ENCODE measurements at places on chromosomes 4 and X.

DNA sequence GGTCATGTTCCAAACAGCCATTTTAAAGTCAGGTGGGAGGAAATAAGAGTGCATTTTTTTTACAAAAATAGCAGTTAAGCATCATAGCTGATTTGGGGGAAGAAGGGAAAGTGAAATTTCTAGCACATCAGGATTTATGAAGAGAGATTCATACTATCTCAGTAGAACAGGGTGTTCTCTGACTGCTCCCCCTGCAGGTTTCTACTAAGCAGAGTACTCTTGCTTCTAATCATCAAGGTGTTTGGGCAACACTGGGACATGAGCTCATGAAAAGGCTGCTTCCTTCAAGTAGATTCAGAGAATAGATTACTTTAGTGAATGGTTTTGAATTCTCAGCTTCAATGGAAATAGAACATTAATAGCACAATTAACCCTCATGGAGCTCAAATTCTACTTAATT lies 591.4 kb upstream of the PCDH10 start:
- DNase-seq, result no peak

GRCh38 chr4:148056879-148057278 lies 325.0 kb downstream of the ARHGAP10 start:
- peak; percentile 97 for DNase-seq

- DNase-seq, result peak; percentile 36
Observed at GRCh38 chr4:155667222-155667567, 547 bp downstream of the GUCY1A1 start.

GRCh38 chr4:957581-958313 lies 15.6 kb downstream of the DGKQ start:
- no peak for DNase-seq

GRCh38 chr4:137345597-137345996 lies 186.7 kb downstream of the PCDH18 start:
- DNase-seq, result no peak

DNA sequence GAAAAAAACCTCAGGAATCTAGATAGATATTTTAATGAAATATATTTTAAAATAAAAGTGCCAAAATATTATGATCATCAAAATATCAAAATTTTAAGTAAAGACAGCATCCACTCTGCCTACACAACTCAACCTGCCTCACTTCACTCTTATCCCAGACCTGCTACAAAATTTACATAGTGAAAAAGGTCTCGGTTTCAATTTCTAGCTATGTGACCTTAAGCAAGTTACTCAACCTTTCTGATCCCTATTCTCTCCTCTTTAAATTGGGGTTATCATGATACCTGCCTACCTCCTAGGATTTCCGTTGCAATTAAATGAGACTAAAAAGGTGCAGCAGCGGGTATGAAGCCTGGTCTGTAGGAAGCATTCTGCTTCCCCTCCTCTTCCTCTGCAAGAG lies 72.9 kb downstream of the FAM114A1 start:
- DNase-seq, result no peak

DNA sequence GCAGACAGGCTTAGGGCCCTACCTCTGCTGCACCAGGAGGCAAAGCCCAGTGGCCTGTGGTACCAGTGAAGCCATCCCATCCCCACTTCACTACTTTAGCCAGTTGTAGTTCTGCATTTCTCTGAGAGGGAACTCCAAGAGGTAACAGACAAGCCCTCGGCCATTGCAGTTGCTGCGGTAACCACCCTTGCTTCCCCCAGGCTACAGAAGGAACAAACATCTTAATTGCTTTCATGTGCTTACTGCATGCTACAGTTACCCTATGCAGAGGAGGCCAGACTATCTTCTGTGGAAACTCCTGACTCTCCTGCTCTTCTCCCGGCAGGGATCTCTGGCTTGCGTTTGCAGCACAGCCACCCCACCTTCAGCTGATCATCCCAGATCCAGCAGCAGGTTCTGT lies 67.8 kb downstream of the SPIN4 start:
- no peak for DNase-seq

DNA sequence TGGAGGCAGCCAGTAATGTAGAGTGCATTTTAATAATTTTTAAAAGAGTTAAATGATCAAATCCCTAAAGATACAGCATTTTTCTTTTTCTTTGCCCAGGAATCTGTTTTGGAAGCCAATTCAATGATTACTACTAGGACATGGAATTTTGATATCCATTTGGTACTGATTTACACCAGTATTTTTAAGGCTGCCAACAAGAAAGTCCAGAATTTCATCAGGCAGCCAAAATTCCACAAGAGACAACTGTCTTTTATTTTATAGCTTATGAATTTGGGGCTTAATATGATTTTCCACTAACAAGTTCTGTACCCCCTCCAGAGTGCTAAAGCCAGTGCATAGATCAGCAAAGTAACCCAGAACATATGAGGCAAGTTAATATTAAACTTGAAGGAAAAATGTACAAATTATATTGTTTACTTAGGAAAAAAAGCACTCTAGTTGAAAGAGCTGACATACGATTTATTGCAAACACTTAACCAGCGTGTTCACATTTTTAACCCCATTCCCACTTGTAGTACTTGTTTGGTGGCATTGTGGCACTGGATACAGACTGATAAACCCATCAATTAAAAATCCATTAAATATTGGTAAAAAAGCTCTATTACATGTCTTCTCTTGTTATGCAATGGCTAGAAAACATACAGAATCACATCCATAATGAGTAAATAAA lies 259.7 kb downstream of the DCHS2 start:
- DNase-seq, result no peak

GRCh38 chr4:13162886-13163285 lies 321.3 kb downstream of the RAB28 start:
- DNase-seq, result no peak

DNA sequence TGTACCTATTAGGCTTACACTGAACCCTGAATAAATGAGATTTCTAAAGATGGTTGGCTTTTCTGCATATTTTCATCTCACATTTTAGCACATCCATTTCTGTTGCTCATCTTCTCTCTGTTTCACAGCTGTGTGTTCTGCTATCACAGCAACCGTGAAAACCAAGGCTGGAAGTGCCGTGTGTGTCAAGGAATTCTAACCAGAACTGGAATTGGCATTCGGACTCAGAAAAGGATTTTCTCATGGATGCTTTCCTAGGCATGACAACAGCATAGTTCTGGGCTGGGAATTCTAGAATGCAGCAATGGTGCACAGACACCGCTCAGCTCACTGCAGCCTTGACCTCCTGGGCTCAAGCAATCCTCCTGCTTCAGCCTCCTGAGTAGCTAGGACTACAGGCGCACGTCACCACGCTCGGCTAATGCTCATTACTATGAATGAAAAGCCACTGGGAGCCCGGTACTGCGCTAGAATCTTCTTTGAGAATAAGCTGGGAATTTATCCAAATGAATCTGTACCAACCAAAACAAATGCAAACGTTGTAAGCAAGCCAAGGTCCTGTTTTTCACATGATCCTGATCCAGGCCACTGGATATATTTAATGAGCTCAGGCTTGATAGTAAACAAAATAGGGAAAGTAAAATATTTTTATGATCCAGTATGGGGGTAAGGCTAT lies 105.2 kb downstream of the RBM47 start:
- DNase-seq, result no peak

DNA sequence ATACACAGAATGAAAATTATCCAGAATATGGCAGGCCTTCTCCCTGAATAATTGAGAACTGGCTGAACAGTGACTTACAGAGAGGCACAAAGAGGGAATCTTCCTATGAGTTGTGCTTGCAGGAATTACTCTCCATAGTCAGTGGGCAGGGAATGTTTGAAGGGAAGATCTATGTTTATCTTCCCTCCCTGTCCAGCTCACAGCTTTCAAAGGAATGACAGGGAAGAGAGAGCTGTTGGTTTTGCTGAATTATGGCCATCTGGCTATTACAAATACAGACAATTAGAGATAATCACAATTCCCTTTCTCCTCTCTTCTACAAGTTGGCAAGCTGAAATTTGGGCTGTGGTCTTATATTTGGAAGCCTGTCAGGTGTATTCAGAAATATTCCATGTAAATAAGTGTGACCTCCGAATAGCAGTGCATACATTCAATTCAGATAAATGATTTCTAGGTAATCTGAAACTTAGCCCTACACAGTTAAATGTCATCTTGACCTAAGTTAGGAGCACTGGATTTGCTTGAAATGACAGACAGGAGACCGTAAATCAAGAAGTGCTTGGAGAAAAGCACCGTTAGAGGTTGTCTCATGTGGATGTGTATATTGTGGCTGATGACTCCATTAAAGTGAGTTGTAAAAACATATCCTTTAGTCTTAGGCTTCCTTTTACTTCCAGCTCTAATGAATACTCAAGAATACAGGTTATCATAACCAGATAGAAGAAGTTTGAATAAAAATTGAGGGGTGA lies 136.8 kb downstream of the C4orf33 start:
- DNase-seq, result no peak

DNA sequence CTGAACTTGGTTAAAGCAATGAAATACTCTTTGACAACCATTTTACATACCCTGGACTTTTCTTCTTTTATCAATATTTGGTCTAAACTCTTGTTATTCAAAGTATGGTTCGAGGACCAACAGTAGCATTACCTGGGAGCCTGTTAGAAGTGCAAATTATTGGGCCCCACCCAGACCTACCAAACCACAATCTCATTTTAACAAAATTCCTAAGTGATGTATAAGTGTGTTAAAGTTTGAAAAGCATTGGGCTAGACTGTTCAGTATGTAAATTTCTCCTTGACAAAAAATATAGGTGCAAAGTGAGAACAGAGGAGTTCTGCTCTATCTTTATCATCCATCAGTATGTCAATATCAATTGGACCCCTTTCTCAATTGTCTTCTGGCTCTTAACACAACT lies 67.1 kb downstream of the PGRMC1 start:
- DNase-seq, result no peak

- DNase-seq, result no peak
Observed at GRCh38 chr4:133465022-133465421, 315.9 kb downstream of the PCDH10 start.

- no peak for DNase-seq
Observed at GRCh38 chr4:114364857-114365256, 233.8 kb upstream of the UGT8 start.

- no peak for DNase-seq
Observed at GRCh38 chrX:150605603-150606002, 37.2 kb downstream of the MTM1 start.

GRCh38 chr4:107497054-107497453 lies 223.0 kb downstream of the PAPSS1 start:
- DNase-seq, result no peak

- DNase-seq, result no peak
Observed at GRCh38 chr4:17654701-17655100, 40.3 kb downstream of the MED28 start.

GRCh38 chr4:162865102-162865501 lies 301.6 kb downstream of the NAF1 start:
- no peak for DNase-seq

DNA sequence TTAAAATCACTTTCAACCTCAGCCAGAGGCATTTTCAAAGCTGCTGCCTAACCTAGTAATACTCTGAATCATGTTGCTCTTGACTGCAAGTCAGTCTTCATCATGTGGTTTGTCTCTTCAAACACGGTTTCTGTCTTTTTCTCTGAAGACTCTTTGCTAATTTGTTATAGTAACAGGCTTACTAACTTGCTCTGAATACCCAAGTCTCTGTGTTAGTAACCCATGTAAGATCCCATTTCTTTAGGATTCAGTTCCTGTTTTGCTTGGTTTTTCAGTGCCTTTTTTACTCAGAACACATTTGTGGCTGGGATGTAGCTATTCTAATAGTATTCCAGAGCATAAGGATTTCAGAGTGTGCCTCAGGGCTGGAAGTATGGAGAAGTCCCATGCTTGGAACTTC lies 1450.6 kb upstream of the IGFBP7 start:
- DNase-seq, result no peak

- DNase-seq, result no peak
Observed at GRCh38 chr4:39305912-39306677, 60.1 kb downstream of the RFC1 start.

GRCh38 chr4:168361365-168362024 lies 42.9 kb upstream of the DDX60 start:
- no peak for DNase-seq

DNA sequence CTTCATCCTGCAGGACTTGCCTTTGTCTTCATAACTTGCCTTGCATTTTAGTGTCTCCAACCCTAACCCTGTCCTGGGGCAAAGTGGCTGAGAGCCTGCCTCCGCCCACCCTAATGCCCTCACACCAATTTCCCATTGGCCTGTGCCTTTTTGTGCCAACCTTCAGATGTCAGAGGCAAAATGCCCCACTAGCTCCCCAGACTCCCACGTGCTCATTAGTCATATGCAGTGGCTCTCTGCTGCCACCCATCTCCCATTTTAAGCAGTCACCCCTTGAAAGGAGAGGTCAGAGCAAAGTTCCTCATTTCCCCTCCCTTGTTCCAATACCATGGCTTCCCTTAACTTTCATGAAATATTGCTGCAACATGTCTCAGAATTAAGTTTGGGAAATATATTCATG lies 74.8 kb upstream of the PASD1 start:
- peak; percentile 61 for DNase-seq

- DNase-seq, result no peak
Observed at GRCh38 chrX:146448791-146449190, 360.8 kb upstream of the CXorf51B start.

DNA sequence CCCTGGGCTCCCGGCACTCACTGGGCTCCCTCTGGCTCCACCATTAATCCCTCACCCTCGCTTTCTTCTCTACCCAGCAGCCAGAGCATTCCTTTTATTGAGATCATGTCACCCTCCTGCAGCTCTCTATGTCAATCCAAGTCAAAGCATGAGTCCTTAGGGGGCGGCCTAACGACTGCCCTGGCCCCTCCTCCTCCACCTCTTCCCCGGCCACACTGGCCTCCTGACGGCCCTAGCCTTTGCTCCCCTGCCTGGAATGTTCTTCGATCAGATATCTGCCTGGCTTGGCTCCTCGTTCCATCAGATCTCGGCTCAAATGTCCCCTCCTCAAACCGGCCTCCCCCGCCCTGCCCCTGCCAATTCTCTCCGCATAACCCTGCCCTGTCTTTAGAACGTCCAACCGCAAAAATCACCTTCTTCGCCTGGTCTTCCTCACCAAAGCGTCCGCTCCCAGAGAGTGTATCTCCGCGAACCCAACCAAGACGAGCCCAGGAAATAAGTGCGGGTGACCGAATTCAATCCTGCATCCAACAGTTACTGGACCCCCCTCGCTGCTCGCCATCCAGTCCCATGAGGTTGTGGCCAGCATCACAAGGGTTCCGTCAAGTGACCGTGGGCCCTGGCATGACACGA lies 722 bp upstream of the PNCK start:
- no peak for DNase-seq

GRCh38 chr4:184850431-184851199 lies 24.8 kb upstream of the ACSL1 start:
- no peak for DNase-seq

DNA sequence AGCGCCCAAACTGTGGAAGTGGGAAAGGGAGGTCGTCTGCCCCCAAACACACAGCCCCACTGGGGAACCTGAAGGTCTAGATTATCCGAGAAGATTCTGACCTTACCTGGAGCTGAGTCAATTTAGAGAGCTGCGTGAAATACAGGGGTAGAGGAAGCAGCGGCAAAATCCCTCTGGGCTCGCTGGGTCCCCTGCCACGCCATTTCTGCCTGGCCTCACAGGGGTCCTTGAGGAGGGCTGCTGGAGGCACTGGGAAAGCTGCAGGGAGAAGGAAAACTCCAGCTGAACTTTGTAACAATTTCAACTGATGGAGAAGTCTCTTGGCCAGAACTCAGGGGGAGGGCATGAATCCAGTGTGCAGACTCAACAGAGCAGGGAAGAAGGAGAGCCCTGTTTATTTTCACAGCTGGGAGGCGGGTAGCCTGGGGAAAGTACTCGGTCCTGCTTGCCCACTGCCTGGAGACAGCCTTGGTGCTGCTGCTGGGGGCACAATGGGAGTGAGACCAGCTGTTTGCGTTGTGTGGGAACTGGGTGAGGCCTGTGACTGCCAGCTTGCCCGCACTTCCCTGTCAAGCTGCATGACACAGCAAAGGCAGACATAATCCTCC lies 93.2 kb upstream of the MAPK10 start:
- DNase-seq, result no peak

Measured in Kasumi-1 (cell line).